NCI-H1694 (cell line): ENCODE measurements at places on chromosomes 5 and 9.

DNA sequence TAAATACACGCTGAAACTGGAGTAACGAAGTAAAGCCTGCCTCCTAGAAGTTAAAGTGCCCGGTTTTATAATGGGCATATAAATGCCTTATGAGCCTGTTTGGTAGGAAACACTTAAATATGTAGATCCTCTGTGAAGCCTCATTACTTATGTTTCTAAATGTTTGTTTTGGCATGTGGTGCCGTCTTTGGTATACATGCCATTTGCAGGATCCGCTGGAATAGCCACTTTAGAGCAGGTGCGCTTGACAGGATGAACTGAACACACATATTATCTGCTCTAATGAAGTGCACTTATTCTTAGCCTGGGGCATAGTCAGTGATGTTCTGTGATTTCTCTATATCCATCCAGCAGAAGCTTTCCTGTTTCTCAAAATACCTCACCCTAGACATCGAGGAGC, 778.1 kb upstream of the WWC1 start:
- DNase-seq: no peak

DNA sequence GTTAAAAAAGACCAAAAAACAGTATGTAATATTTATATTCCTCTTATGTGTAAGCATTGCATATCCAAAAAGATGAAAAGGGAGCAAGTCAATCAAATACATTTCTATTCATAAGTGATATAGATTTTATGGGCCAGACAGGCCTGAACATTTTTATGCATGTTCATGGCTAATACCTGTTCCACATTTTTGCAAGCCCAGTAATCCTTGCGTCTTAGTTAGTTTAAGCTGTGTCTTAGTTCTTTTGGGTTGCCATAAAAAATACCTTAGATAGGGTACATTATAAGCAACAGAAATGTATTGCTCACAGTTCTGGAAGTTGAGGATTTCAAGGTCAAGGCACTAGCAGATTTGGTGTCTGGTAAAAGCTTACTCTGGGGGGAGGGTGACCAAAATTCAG, 342.1 kb downstream of the TAF11L14 start:
- DNase-seq: no peak

DNA sequence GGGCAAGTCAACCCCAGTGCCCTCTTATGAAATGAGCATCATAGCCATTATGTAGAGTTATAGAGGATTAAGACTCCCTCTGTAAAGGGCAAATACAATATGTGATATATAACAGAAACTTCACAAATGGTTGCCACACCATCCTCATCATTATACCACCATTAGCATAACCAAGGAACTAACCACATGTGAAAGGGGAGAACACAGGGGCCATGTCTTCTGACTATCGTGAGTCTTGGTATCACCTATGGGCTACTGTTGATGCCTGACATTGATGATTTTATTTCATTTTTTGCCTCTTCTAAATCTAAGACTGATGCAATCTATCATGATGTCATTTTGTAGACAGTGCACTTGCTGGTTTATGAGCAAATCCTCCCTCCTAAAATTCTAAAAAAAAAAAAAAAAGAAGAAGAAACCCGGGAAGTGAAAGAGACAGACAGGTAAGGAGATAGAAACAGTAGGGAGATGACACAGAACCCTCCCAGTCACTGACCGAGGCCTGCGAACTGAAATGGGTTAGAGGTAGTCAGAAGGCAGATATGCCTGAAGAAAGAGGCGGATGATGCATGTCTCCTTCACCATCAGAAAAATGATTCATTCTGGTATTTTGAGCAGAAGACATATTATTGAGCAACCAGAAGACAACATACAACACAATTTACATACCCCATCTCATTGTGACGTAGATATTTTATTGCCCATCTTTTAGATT, 266.0 kb downstream of the DMAC1 start:
- DNase-seq: no peak

- no peak for DNase-seq
These were observed 11.0 kb downstream of the PRXL2C start for GRCh38 chr9:96644137-96644536.

- no peak for DNase-seq
These were observed 50.5 kb downstream of the PSD2 start for GRCh38 chr5:139845846-139846681.

DNA sequence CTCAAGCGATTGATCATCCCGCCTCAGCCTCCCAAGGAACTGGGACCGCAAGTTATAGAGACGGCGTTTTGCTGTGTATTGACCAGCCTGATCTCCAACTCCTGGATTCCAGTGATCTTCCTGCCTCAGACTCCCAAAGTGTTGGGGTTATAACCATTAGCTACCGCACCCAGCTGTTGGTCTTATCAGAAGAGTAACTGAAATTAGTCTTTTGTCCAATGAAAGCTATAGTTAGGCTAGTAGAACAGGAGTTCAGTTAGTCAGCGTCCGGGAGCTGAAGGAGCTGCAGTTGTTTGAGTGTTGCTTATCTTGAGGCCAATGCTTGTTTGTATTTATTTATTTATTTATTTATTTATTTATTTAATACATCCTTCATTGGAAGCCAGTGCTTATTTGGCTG, 3.2 kb upstream of the MIGA2 start:
- no peak for DNase-seq

DNA sequence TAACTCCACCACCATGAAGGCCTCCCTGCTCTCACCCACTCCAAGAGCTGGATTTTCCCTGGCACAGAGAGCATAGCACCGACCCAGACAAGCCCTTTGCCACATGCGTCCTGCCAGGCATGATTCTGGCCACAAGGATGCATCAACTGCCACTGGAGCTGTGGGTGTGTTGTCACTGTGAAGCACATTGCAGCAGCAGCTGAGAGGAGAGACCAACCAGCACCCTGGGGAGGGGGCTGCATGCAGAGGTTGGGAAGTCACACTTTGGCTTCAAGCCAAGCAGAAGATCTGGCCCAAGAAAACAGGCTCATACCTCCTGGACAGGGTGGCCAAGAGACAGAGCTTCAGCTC, 22.6 kb upstream of the PTGES start:
- no peak for DNase-seq
